ENCODE measurements at places on chromosomes 1 and 21. TPM values are rescaled to one million over a fixed set of nuclear protein-coding genes. Genes with fewer than 3 reads are reported as not detected.

The B3GALT5 gene
- polyA plus RNA-seq, result not detected

The RNU1-2 gene
- not detected for polyA plus RNA-seq

The SLC1A7 gene
- polyA plus RNA-seq, result not detected

The GJC2 gene
- 0.36 TPM for polyA plus RNA-seq

The DEPDC1 gene
- polyA plus RNA-seq, result 9.4 TPM

All from K562 (cell line).